Large intestine (tissue), 12 donors: ENCODE measurements at places on chromosomes 3 and 15.

- DNase-seq = peak; percentile 76
Observed at GRCh38 chr3:58177747-58178527, 32.8 kb downstream of the DNASE1L3 start.

- DNase-seq = no peak
Observed at GRCh38 chr3:48927928-48928327, 9.3 kb downstream of the ARIH2 start.

GRCh38 chr3:171851660-171852058, 8.5 kb downstream of the TMEM212 start:
- DNase-seq = no peak

GRCh38 chr15:69341356-69341755, 42.6 kb downstream of the PAQR5 start:
- no peak for DNase-seq

DNA sequence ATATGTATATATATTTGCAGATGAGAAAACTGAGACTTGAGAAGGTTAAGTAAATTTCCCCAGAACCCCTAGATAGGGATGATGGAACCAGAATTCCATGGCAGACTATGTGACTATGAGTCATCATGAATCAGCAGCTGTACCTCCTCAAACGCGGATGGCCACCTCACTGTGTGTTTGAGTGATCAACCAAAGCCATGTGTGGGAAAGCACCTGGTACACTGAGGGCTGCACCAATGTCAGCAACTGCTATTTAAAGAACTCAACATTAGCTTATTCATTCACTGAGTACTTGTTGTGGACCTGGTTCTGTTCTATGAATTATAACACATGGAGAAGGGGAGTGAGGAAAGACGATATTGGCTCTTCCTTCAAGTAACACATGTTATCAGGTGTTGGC, 377.0 kb downstream of the GAP43 start:
- DNase-seq = no peak

- DNase-seq = no peak
Observed at GRCh38 chr15:93413745-93414144, 324.7 kb upstream of the RGMA start.

GRCh38 chr3:19559724-19560442, 374.1 kb downstream of the EFHB start:
- DNase-seq = no peak

- DNase-seq = no peak
Observed at GRCh38 chr3:194369522-194370279, at the start of gene LRRC15. TSS of gene LRRC15 (minus strand) at chr3:194369743. CDS start at chr3:194361043, 8,700 bp downstream.

DNA sequence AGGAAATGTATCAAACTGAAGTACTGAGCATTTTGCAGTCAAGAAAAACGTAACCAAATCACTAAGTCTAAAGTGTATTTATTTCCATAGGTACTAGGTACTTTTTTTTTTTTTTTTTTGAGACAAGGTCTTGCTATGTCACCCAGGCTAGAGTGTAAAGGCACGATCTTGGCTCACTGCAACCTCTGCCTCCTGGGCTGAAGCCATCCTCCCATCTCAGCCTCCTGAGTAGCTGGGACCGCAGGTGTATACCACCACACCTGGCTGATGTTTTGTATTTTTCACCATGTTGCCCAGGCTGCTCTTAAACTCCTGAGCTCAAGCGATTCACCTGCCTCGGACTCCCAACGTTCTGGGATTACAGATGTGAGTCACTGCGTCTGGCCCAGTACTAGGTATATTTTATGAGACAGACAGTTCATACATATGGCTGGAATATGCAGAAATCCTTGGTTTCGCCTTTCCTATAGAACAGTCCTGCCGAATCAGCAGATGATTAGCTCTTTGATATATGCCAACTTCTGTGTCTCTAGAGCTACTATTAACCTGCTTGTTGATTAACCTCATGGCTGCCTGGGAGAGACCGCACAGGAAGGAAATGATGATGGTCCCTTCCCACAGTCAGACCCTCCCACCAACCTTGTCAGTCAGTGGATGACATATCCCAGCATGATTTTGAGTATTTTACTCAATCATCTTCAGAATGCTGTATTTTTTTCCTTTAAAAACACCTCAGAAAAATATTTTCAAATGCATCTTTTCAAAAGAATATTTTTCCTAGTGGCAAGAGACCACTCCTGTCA, 32.3 kb downstream of the TMOD3 start:
- no peak for DNase-seq

DNA sequence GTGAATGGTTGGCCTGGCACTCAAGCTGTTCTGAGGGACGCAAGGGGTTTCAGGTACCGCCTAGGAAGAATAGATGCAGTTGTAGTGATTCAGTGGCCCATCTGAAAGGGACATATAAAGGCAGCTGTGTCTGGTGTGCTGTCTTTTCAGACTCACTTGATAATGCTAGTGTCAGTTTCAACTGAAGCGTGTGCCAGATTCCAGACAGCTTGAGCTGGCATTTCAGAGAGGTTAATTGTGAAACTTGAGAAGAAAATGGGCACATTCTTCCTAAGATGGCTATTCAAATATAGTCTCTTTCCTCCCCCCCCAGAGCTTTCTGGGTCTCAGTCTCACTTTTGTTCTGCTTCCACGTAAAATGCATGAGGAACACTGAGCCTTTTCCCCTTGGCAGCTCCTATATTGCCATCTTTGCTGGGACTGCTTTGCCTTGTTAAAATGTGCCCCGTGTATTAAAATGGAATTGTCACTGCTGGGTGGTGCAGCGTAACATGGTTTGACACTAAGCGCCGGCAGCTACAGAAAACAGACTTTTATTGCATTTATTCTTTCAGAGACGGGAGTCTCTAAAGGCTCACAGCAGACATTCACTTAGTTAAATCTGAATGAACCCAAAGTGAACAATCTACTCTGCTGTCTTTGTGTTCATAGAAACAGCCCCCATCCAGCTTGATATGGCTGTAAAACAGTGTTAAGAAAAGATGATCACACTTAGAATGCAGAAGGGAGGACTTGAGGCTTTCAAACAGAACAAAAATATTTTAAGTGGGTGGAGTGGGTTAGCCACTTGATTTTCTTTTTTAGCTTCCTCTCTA, 478.7 kb downstream of the RBMS3 start:
- no peak for DNase-seq

DNA sequence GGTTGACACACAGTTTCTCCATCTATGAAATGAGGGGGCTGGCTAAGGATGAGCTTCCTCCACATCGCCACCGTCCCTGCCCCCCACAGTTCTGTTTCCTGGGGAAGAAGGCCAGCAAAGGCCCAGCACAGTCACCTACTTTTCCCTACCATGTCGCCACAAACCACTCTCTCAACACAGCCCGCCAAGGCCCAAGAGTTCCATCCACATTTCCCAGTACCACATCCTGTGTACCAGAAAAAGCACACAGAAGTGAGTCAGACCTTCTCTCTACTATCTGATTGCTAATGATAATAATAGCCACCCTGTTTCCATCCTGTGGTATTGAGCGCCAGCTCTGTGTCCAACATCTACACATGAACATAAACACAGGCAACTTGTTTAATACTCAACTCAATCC, 30.3 kb upstream of the C15orf39 start:
- no peak for DNase-seq

DNA sequence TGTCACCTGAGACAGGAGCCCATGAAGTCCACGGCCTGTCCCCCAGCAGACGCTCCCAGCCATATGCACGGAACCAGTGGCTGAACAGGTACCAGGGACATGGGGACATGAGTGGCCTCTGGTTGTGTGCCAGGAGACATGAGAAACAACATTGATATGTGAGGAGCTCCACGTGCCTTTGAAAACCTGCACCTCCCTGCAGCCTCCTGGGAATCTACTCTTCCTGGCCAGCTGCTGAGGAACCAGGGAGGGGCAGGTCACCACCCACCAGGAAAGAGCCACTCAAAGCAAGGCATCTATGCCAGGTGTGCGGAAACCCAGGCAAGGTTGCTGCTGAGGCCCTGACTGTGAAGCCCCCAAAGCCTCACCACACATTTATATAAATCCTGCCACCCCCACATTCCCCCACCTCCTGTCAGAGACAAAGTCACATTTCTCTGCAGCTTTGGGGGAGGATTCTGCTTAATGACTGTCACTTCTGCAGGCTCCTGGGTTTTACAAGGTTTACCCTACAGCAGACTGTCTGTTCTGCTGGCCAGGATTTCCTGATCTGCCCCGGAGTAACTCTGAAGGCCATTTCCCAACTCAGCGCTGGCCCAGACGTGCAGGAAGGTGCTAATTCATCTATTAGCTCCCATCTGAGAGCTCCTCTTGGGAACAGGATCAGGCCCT, 110.8 kb downstream of the ADCY5 start:
- no peak for DNase-seq

- no peak for DNase-seq
Observed at GRCh38 chr15:82890995-82891390, 61.5 kb downstream of the HOMER2 start.

DNA sequence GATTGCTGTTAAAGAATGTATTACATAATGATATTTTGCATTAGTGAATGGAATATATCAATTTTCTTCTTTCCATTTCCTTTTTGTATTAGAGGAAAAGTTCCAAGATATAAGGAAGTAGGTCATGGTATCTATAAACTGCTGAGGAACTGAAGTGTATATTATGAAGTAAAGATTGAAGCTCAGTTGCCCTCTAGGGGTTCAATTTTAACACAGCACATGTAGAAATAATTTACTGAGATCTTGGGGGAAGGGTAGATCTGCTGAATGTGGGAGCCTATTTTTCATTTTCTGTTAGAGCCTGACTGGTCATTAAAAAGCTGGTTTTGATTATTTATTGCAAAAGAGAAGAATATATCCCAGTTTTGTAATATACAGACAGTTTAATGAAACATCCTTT, 45.2 kb downstream of the CMC1 start:
- peak; percentile 52 for DNase-seq

- DNase-seq = no peak
Observed at GRCh38 chr3:105653868-105654267, 214.9 kb downstream of the CBLB start.

- DNase-seq = no peak
Observed at GRCh38 chr3:128066114-128066513, 13.9 kb downstream of the SEC61A1 start.

GRCh38 chr15:94921936-94922335, 690.6 kb downstream of the MCTP2 start:
- DNase-seq = no peak

DNA sequence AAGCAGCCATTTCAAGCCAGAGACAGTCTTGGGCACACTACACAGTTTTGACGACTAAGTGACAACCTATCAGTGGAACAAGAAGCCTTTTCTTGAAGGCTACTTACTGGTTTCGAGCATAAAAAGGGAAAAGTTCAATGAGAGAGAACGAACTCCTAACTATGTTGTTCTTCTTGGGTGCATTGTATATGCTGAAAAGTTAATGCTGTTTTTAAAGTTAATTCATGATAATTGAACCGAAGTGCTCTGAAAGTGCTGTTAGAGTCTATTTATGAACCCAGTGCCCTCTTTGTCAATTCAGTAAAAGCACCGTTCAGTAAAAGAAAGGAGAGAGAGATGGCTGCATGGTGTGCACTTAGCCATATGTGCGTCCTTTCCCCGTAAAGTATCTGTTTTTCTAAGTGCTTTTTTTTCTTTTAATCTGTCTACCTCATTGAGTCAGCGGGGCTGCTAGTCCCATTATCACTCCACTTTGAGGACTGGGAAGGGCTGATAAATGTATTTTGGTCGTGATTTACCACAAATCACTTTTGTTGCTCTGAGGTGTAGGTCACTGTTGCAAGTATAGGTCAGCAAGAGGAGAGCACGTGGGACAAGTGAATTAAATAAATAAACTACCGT, 380.7 kb upstream of the GOLIM4 start:
- DNase-seq = no peak

- no peak for DNase-seq
Observed at GRCh38 chr15:38061856-38062649, 127.6 kb downstream of the TMCO5A start.

GRCh38 chr3:39185326-39185958, 7.0 kb downstream of the XIRP1 start:
- no peak for DNase-seq

DNA sequence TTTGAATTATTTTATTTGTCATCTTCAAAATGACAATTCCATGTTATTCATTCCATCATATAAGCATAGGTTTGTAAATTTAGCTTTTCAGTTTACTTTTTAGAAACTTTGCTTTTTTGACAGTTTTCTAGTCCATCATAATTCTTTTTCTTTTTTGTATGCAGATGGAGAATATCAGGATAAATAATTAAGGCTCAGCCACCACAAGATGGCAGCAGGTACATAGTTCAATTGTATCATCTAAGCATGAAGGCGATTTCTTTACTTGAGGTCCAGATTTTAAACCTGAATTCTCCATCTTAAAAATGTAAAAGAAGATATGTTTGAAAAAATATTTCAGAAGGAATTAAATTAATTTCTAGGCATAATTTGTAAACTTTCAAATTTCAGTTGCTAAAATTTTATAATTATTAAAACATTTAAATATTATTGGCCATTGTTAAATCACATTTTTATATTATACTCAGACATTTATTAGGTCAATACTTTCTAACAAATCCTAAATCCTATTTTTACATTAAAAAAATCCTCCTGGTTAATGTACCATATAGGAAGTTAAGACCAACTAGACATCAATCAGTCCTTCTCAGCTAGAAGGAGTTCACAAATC, 15.1 kb downstream of the PLSCR5 start:
- no peak for DNase-seq

DNA sequence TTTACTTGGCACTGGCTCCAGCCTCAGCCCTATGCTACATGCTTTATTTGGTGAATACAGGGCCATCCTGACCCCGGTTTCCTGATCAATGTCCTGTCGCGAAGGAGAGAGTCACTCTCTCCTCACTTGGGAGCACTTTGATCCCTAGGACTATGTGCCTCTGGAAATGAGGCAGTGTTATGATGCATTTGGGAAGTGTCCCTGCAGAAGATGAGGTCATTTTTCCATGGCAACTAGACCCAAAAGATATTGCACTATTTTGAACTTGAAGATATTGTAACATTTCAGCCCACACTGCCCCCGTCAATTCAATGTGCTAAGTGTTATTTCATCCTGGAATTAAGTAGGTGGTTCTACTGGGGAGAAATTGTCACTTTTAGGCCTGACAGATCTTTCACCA, 68.0 kb downstream of the LRRK1 start:
- no peak for DNase-seq

GRCh38 chr3:100402256-100402655, 917 bp downstream of the LNP1 start:
- peak; percentile 44 for DNase-seq

DNA sequence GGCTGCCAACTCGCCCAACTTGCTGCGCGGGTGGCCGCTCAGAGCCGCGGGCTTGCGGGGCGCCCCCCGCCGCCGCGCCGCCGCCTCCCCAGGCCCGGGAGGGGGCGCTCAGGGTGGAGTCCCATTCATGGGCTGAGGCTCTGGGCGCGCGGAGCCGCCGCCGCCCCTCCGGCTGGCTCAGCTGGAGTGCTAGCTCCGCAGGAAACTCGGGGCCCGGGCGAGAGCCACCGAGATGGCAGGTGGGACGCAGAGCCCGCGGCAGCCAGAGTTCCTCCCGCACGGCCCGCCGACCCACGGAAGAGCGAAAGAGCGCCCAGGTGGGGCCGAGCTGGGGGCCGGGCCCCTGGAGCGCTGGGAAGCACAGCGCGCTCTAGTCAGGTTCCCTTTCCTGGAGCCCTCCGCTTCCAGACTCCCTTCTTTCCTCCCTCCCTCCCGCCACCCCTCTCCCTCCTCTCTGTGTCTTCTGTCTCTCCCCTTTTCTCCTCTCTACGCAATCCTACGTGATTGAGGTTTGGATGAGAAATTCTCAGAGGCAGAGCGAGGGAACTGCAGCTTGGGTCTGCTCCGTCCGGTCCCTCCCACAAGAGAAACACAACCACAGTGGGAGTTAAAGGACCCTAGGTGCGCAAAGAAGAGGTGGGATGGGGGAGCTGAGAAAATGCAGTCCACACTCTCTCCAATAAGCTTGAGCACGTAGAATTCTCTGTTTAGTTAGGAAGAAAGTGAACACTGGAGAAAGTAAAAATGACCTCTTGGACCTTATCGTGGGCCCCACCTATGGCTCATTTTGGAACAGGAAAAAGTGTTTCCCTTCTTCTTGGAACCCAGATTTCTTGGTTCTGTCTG, 317.3 kb downstream of the FGF12 start:
- DNase-seq = no peak
